Nucleus accumbens (tissue), 56 donors: ENCODE measurements at places on chromosomes 13 and 19.

GRCh38 chr19:35013041-35013819 lies 13.1 kb downstream of the GRAMD1A start:
- no peak for DNase-seq

DNA sequence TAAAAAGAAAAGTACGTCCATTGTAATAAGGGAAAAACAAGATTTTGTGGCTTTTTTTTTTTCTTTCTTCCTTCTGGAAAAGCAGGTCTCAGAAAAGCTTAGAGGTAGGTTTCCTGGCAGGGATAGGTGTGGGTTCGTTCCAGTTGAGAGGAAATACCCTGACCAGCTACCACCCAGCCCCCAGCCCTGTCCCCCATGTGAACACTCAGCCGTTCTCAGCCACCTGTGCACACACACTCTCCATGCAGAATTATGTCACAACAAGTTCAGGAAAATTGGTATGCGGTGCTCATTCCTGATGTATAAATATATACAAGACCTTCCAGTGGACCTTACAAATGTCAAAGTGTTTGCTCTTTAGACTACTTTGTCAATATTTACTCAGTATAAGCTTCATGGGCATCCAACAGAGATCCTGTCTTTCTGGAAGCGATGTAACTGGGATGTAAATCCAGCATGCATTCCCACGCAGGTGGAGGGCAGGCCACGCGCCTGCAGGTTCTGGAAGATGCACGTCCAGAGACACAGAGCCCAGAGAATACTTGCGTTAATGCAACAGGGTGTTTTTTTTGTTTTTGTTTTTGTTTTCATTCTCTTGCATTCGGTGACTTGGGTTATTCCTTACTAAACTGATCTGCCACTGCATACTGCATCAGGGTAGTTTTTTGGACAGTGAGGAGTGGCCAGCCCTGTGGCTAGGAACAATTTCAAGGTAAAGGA lies 68.8 kb downstream of the TSHZ3 start:
- DNase-seq, result no peak

- DNase-seq, result no peak
These were observed 22.3 kb downstream of the SETDB2 start for GRCh38 chr13:49466292-49466838.

DNA sequence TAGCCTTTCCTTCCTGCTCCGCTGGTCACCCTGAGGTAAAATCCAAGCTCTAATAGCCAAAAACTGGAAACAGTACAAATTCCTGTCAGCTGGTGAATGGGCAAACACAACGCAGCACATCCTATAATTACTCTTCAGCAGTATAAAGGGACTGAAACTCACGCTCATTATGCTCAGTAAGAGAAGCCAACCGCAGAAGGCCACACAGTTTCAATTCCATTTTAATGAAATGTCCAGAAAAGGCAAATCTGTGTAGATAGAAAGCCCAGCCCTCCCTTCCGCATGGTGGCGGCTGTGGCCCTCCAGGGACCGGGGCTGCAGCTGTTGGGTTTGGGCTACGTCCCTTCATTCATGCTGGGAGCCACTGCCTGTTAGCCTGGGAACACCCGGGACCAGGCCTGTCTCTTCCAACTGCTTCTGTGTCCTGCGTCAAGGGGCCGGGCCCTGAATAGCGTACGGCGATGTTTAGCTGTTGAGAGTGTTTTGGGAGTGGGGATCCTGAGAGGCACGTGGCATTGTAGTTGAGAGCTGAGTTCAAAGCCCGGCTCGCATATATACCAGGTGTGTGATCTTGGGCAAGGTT lies 23.5 kb downstream of the NKPD1 start:
- DNase-seq, result no peak

DNA sequence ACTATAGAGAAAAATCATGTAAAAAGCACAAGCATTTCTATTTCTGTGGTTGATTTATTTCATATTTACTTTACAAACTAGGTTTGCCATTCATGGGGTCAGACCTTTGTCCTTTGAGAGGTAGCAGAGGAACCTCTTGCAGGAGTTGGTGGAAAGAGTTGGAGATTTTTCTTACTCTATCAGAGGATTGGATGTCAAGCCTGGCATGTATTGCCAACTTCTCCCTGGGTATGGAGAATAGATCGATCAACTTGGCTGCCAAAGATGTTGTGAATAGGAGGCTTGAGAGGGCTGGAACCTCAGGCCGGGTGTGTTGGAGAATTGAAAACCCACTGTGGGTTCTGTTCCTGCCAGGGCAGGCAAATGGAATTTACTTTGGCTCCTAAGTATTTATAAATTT lies 81.2 kb downstream of the WDFY2 start:
- DNase-seq, result no peak

- DNase-seq, result no peak
These were observed 100.3 kb downstream of the ITGBL1 start for GRCh38 chr13:101552786-101553185.

DNA sequence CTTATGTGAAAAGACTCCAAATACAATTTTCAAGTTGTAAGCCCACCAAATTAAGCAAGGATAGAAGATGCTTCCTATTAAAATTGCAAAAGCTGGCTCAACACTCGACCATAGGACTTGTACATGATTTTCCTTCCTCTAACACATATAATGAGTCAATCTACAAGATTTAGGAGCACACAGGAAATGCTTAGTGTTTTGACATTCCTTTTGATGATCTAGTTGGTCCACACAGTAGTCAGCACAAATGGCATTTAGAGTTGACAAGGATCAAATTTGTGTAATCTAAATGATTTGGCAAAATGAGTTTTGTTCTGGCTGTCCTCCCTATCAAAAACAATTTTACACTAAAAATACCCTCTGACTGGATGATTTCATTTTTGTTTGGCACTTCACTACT lies 340.2 kb downstream of the DIAPH3 start:
- no peak for DNase-seq

DNA sequence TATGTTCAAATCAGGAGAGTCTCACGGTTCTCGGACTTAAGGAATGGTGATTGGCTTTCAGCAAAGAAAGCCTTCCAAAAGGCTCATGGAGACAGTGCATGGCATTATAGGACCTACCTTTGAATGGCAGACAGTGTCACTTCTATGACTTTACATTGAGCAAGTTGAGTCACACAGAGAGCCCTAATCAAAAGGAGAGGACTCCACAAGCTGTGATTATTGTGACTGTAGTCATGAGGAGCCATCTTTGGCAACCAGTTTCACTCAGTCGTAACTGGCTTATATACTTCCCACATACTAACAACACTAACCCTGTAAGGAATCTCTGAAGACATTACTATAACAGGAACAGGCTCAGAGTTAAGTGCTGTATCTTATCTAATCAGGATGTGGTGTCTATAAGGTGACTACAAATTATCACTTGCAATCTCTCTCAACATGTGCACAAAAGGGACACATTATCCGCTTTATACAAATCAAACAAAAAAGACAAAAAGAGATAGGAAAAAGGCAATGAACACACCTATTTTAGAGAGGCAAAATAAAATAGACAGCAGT lies 6.1 kb downstream of the LGALS14 start:
- DNase-seq, result no peak

GRCh38 chr19:32824191-32824751 lies 45.3 kb downstream of the SLC7A9 start:
- no peak for DNase-seq

DNA sequence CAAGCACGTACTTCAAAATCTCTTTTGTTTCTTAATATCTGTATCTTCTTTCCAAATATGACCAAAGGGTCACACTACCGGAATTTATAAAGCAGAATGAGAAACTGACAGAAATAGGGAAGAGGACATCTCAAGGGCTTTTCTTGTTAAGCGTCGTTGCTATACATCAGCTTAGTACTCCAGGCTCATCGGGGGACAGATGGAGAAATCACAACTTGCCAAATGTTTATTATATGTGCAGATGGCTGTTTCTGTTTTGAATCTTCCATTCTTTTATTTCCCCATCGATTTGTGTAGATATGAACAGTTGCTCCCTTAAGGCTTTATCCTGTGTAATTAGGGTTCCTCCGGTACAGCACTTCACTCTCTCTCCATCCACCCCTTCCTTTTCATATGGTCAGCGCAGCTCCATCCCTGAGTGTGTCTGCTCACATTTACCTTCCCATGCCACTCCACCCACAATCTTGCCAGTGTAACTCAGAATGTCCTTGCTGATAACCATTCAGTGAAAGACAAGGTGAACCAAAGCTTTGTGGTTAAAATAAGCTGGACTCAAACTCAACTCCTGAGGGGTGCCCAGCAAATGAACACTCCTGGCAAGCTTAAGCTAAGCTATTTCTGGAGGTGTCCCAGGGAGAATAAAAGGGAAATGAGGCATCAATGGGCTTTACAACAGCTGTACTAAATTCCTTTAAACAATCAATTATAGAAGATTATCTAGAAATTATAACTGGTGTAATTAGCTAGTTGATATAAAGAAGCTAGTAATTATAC lies 51.3 kb downstream of the TBC1D4 start:
- DNase-seq, result no peak

DNA sequence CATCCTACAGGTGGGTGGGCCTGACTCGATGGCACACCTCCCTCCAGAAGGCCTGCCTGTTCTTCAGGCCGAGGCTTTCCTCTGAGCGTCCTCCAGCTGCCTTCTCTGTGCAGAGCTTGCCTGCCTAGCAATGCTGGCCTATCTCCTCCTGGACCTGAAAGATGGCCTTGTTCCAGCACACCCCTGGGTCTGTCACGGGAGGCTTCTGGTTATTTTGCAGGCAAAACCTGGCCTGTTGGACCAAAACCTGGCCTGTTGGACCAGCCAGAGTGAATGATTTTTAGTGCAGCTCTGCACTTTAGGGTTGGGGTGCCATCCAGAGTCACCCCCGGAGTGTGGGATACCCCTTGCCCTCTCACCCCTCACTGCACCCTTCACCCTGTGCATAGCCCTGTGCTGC lies 128.4 kb downstream of the KATNAL1 start:
- DNase-seq, result no peak

GRCh38 chr19:20154636-20155035 lies 12.4 kb upstream of the ZNF486 start:
- no peak for DNase-seq

DNA sequence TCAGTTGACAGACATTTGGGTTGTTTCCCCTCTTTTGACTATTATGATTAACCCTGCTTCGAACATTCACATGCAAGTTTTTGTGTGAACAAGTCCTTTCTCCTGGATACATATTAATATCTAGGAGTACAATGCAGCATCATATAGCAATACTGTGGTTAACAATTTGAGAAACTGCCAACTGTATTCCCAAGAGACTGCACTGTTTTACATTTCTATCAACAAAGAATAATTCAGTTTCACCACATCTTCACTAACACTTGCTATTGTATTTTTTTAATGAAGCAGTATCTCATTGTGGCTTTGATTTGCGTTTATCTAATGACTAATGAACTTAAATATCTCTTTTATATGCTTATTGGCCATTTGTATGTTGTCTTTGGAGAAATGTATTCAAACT lies 184.6 kb upstream of the NBEA start:
- no peak for DNase-seq

GRCh38 chr19:45670670-45671453 lies 2.8 kb downstream of the GIPR start:
- DNase-seq, result peak; percentile 43

- no peak for DNase-seq
These were observed 6.5 kb upstream of the SCEL start for GRCh38 chr13:77528834-77529500.

GRCh38 chr19:7159105-7159933 lies 89.8 kb downstream of the ZNF557 start:
- no peak for DNase-seq

DNA sequence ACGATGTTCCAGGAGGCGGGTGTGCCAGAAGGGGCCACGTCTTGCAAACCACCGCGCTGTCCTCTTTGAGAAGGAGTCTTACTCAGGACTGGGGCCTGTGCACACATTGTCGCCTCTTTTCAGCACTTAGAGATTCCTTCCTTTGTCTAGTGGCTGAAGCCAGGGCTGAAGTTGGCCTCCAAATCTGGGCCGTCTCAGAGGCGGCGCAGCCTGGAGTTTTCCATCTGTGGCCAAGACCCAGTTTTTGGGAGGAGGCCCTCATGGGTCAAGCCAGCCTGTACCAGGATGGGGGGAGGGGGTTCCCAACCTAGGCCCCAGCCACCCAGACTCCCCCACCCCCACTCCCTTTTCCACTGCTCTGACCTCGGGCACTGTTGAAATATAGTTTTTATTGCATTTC lies 11.8 kb downstream of the ANO8 start:
- DNase-seq, result peak; percentile 35

- peak; percentile 28 for DNase-seq
These were observed 3.7 kb downstream of the ZSCAN22 start for GRCh38 chr19:58330458-58330857.

DNA sequence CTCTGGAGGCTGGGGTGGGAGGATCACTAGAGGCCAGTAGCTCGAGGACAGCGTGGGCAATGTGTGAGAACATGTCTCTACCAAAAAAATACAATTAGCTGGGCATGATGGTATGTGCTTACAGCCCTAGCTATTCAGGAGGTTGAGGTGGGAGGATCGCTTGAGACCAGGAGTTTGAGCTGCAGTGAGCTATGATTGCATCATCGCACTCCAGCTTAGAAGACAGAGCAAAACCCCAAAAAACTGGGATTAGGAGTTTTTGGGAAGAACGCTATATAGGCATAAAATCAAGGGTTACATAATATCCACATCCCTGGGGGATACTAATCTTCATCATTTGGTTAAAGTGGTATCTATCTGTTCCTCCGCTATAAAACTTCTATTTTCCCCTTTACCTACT lies 155.5 kb downstream of the CACNA1A start:
- no peak for DNase-seq

GRCh38 chr13:40476175-40476958 lies 190.1 kb downstream of the FOXO1 start:
- no peak for DNase-seq

DNA sequence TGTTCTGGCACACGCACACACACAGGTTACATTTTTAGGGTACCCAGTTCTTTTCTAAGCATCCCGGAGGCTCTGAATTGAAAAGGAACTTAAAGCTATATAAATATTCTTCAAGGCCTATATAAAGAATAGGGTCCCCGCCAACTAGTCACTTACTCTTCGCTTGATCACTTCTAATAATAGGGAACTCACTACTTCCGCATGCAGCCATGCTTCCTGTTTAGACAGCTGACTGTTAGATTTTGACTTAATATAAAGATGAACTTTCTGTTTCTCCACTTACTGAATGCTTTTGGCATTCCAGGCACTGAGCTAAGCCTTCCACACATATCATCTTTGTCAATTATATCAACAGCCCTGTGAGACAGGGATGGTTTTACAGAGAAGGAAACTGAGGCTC lies 259.6 kb downstream of the TSHZ3 start:
- DNase-seq, result no peak

GRCh38 chr13:26050568-26051230 lies 1.1 kb downstream of the SHISA2 start:
- peak; percentile 36 for DNase-seq

DNA sequence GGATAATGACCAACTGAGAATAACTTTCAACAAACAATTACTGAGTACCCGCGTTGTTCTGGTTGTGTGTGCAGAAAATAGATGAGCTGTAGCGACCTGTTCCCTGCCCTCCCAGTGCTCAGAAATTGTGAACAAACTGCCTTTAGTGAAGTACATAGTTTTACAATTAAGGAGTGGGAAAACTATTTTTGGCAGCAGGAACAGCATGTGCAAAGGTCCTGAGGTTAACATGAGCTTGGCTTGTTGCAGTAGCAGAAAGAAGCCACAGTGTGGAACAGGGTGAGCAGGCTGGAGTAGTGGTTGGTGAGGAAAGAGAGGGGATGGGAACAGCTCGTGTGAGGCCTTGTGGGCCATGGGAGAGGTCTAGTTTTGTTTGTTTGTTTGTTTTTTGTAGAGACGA lies 16.0 kb downstream of the RYR1 start:
- DNase-seq, result no peak

GRCh38 chr13:110328573-110328972 lies 21.5 kb downstream of the COL4A2 start:
- no peak for DNase-seq
